ENCODE measurements at places on chromosomes 5 and 9.

DNA sequence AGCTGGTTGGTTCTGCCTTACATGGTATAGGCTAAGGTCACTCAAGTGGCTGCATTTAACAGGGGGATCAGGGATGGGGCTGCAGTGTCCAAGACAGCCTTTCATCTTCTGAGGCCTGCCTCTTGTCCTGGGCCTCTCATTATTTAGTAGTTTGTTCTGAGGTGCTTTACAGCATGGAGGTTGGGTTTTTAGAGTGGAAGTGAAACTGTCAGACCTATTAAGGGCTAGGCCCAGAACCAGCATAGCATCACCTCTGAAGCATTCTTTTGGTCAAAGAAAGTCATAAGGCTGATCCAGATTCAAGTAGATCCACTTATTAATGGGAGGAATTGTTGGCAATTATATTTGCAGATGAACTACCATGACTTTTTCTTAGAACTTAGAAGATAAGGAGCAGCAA, 146.0 kb upstream of the NMUR2 start:
- DNase-seq, result no peak

- no peak for DNase-seq
Observed at GRCh38 chr9:35771534-35771933, 17.5 kb upstream of the MSMP start.

GRCh38 chr9:134537951-134538641, 103.5 kb upstream of the COL5A1 start:
- DNase-seq, result no peak

GRCh38 chr9:123555646-123556045, 199.6 kb downstream of the CRB2 start:
- DNase-seq, result no peak

- no peak for DNase-seq
Observed at GRCh38 chr9:98037357-98037756, 19.2 kb upstream of the NANS start.

- DNase-seq, result no peak
Observed at GRCh38 chr5:32496104-32496503, 51.6 kb upstream of the ZFR start.

DNA sequence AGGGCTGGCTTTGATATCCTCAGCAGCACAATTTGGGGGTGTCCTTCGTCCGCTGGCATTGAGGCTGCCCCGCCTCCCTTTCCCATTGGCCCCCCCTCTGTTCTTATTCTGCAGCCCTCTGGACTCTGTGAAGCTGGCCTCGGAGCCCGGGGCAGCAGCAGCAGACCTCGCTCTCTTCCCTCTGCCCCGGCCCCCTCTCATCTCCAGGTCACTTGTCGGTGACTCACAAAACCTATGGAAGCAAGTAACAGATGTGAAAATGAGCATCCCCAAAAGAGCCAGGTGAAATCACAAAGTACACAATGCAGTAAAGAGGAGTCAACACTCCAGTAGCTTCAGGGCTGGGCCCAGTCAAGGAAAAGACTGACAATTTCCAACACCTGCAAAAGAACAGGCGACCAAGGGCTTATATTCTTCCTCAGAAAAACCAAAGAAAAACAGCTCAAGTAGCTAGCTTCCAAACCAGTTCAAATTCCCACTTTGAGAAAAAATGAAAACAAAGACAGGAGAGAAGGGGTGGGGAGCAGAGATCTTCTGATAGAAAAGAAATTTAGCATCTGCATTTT, 97.5 kb downstream of the ZNF608 start:
- DNase-seq, result no peak

DNA sequence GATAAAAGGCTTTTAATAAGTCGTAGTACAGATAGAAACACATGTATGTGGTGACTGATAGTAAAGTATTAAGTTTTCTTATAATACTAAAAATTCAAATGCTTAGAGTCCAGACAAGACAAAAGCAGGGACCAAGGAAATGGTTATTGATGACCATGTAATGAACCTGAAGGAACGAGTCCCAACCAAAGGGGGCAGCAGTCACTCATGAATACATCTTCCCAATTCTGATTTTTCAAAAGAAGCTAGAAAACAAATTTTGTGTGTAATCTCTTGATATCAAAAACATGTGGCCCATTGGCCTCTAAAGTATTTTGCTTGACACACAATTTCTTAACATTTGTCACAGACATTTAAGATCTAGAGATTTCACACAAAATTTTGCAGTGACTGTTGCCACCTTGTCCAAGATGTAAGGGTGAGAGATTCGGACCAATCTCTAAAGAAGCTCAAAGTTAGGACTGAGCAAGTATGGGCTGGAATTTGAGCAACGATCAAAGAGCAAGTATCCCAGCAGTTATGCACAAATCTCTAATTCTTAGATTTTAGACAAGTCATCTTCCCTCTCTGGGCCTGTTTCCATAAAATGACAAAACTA, 66.8 kb downstream of the ARL15 start:
- no peak for DNase-seq

GRCh38 chr9:125580701-125581286, 126.2 kb downstream of the MAPKAP1 start:
- no peak for DNase-seq

DNA sequence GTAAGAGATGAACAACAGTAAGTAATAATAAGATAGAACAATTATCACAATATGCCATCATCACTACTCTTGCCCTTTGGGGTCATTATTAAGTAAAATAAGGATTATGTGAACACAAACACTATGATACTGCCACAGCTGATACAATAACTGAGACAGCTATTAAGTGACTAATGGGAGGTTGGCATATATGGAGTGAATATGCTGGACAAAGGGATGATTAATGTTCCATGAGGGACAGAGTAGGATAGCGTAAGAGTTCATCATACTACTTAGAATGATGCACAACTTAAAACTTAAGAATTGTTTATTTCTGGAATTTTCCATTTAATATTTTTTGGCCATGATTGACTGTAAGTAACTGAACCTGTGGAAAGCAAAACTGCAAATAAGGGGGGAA, 16.6 kb downstream of the POU5F2 start:
- no peak for DNase-seq

Measured in NCI-H524 (cell line).